ENCODE measurements at places on chromosomes 13 and 19. TPM values are rescaled to one million over a fixed set of nuclear protein-coding genes. Genes with fewer than 3 reads are reported as not detected.

TMPRSS9 gene
- not detected for total RNA-seq

FAM174C gene
- 87.6 TPM for total RNA-seq

PLPPR3 gene
- 5.6 TPM for total RNA-seq

CPB2 gene
- not detected for total RNA-seq

PEG3 gene
- total RNA-seq, result not detected

ZNF836 gene
- total RNA-seq, result 0.52 TPM

LILRA1 gene
- total RNA-seq, result not detected

APOC4 gene
- total RNA-seq, result not detected

DAND5 gene
- total RNA-seq, result not detected

ARRDC5 gene
- total RNA-seq, result not detected

ZNF737 gene
- not detected for total RNA-seq

DMAC2 gene
- total RNA-seq, result 109 TPM

TFPT gene
- 22.3 TPM for total RNA-seq

XRCC1 gene
- total RNA-seq, result 31.4 TPM

KRTDAP gene
- total RNA-seq, result not detected

CCNE1 gene
- total RNA-seq, result 25.1 TPM

LPAR6 gene
- total RNA-seq, result 0.97 TPM

CASP14 gene
- total RNA-seq, result not detected

AP1M1 gene
- 63.6 TPM for total RNA-seq

ZNF541 gene
- not detected for total RNA-seq

WDR83 gene
- total RNA-seq, result 8.8 TPM

C2CD4C gene
- 0.46 TPM for total RNA-seq

CYP2F1 gene
- total RNA-seq, result not detected

SSC5D gene
- 0.77 TPM for total RNA-seq

TTC9B gene
- 0.34 TPM for total RNA-seq

TMEM38A gene
- total RNA-seq, result 0.22 TPM

MISP3 gene
- 3.9 TPM for total RNA-seq

ZNF878 gene
- not detected for total RNA-seq

SBK2 gene
- 2.0 TPM for total RNA-seq

MEIOSIN gene
- total RNA-seq, result not detected

HRC gene
- total RNA-seq, result not detected

ATP8B3 gene
- 3.3 TPM for total RNA-seq

RFX1 gene
- total RNA-seq, result 5.9 TPM

DIRAS1 gene
- 4.2 TPM for total RNA-seq

LILRA5 gene
- not detected for total RNA-seq

FSTL3 gene
- total RNA-seq, result 223 TPM

NANOS3 gene
- 2.3 TPM for total RNA-seq

RNF113B gene
- not detected for total RNA-seq

SRRM5 gene
- 0.98 TPM for total RNA-seq

EFNB2 gene
- 3.4 TPM for total RNA-seq

All from A549 treated with ZK216348 at 1 μM for 4 hours (cell line).